ENCODE measurements at places on chromosomes 1 and 21. TPM values are rescaled to one million over a fixed set of nuclear protein-coding genes. Genes with fewer than 3 reads are reported as not detected.

Gene TNN
- total RNA-seq, result not detected

Gene NPPB
- total RNA-seq, result 4.7 TPM

GRCh38 chr1:31648641-31649357 lies 4.1 kb upstream of the PEF1 start:
- no peak for DNase-seq

DNA sequence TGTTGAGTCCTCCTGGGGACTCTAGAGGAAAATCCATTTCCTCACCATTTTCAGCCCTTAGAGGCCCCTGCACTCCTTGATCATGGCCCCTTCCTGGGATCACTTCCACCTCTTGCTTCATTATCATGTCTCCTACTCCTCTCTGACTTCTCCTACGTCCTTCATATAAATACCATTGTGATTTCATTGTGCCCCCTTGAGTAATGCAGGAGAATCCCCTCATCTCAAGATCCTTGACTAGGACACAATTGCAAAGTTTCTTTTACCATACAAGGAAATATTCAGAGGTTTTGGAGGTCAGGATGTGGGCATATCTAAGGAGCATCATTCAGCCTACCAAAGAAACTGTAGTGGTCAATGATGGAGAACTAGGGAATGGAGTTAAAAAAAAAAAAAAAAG lies 8.8 kb upstream of the GBP6 start:
- no peak for DNase-seq

- no peak for DNase-seq
Observed at GRCh38 chr1:225319871-225320270, 108.0 kb downstream of the LBR start.

Gene FCRL6
- not detected for total RNA-seq

- DNase-seq, result no peak
Observed at GRCh38 chr1:44138239-44138638, 3.2 kb downstream of the KLF18 start.

Gene C1QA
- not detected for total RNA-seq

- no peak for DNase-seq
Observed at GRCh38 chr21:27323331-27323730, 356.4 kb upstream of the ADAMTS5 start.

DNA sequence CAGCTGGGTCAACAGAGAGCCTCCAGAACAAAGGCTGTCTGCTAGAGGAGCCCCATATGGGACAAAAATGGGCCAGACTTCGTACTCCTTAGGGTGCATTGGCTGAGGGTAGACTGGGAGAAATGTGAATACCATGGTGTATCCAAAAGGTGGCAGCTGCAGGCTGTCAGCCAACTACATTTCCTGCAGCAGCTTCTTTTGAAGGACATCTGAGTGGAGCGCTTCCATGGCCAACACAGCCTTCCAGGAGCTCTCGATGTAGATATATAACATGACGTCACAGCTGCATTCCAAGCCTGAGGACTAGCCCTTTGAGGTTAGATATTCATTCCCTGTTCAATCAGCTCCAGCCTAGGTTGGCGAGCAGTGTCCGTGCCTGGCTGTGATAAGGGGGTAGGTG lies 107.7 kb downstream of the MAB21L3 start:
- DNase-seq, result no peak

Gene ECM1
- total RNA-seq, result 24.5 TPM

GRCh38 chr1:108201687-108202086 lies 1.5 kb upstream of the SLC25A24 start:
- DNase-seq, result no peak

DNA sequence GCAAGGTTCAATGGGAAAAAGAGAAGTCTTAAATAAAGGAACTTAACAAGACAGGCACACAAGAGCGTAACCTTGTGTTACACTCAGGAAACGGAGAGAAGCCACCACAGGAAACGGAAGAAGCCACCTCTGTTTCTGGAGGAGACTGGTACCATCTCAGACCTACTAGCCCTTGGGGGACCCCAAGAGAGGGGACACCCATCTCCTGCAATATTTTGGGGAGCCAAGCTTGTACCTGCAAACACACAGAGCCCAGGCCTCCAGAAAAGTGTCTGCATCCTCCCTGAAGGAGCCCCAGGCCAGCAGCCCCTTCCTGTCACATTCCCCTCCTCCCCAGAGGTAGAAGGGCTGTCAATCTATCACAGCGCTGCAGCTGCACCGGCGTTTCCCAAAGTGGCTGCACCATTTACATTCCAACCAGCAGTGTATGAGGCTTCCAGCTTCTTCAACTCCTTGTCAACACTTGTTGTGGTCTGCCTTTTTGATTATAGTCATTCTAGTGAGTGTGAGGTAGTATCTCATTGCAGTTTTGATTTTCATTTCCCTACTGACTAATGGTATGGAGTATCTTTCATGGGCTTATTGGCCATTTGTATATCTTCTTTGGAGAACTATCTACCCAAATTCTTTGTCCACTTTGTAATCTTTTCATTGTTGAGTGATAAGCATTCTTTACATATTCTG lies 23.0 kb upstream of the PADI1 start:
- no peak for DNase-seq

DNA sequence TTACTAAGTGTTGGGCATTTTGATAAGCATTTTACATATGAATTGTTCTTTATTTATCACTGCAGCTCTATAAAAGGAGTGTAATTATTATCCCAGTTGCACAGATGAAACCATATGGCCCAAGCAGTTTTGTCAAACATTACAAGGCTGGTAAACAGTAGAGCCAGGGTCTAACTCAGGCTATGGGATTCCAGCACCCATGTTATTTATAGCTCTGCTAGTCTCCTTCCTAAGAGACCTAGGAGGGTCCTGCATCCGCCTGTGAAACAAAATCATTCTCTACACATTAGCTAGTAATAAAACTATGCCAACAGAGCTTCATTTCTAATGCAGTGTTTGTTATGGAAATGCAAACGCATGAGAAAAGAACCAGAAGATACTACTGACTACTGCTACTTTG lies 58.6 kb downstream of the IL23R start:
- DNase-seq, result no peak

Gene RNU1-3
- total RNA-seq, result under 0.01 TPM

- DNase-seq, result peak; percentile 95
Observed at GRCh38 chr1:89812992-89813391, 7.8 kb upstream of the LRRC8D start.

- DNase-seq, result no peak
Observed at GRCh38 chr1:230753586-230754251, 6.5 kb downstream of the CAPN9 start.

DNA sequence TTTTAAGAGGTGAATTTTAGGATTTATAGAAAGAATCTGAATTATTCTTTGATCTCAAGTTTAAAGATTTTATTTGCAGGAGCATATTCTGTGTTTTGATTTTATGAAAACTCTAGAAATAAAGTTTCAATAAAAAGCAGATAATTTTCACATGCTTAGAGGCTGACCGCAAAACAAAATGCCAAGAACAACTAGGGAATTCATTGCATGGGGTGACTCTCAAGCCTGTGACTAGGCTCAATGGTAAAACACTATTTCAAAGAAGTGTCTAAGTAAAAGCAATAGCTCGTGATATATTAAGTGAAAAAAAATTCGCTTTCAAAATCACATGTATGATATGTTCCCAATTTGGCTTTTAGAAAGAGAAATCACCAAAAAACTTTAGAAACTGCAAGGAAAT lies 49.6 kb downstream of the RPL5 start:
- no peak for DNase-seq

GRCh38 chr1:21828506-21829210 lies 16.6 kb downstream of the LDLRAD2 start:
- no peak for DNase-seq

DNA sequence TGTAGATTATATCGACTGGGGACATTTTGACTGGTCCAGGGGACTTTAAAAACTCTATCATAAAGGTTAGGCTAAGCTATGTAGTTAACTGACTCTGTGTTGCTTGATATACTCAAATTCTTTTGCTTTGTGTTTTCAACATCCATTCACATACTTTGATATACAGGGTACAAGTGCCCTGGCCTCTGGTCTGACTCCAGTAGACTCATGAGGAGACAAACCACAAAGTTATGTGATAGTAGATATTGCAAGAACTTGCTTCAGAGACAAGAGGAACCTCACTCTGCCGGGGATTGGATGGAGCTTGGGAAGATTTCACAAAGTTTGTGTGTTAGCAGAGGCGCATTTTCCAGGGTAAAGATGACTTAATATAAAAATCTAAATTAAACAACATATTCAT lies 1.3 kb downstream of the GORAB start:
- DNase-seq, result peak; percentile 70

GRCh38 chr1:26768755-26769154 lies 19.0 kb upstream of the PIGV start:
- DNase-seq, result peak; percentile 70

GRCh38 chr1:154442006-154442740 lies 37.0 kb downstream of the IL6R start:
- peak; percentile 52 for DNase-seq

Gene REN
- 4.3 TPM for total RNA-seq

GRCh38 chr1:24535021-24535424 lies 20.9 kb upstream of the NCMAP start:
- no peak for DNase-seq

DNA sequence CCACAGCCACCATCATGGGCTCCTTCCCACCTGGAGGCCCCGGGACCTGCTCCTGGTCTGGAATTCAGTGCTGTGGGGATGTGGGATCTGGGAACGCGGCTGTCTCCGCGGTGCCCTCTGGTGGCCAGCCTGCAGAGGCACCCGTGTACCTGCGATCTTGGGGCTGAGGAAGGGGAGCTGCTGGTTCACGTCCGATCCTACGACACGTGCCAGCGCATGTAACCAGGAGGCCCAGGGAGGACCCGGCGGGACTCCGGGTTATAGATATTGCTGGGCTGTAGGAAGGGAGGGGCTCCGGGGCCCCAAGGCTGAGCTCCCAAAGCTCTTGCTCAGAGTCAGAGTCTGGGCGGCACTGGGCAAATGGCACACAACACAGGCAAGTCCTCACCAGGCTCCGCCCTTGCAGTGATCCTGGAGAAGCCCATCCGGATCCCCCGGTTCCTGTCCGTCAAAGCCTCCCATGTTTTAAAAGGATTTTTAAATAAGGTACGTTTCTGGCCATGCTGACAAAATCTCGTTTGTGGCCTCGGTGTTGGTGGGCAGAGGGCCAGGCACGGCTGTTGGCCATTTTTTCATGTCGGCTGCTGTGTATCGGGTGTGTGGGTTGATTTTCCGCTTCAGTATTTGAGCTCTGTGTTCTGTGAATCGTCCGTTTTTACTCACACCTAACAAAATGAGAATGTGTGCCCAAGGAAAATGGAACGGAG lies 20.1 kb downstream of the FAAP20 start:
- peak; percentile 65 for DNase-seq

Measured in fibroblast of villous mesenchyme (primary cell).